Sciatic nerve (tissue), 2 donors: ENCODE measurements at places on chromosomes 7 and 10.

DNA sequence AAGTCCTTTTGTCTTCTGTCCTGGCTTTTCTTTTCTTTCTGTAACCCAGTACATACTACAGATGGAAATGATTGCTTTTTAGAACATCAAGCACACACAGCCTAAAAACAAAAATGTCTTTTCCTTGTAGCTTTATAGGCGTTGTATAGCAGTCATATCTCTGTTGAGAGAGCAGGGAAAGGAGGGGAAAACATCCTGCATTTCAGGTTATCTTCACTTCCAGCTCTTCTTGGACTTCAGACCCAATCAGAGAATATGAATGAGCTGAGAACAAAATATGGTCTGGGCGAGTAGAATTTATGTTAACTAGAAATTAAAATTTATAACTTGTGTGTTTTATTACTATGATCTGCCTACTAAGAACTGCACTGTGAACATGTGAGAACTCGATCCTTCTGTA, 14.7 kb downstream of the TMEM60 start:
- no peak for DNase-seq

GRCh38 chr7:112084520-112084971, 121.7 kb downstream of the DOCK4 start:
- DNase-seq, result no peak

GRCh38 chr10:62270020-62270419, 1.4 kb upstream of the RTKN2 start:
- no peak for DNase-seq

- no peak for DNase-seq
Observed at GRCh38 chr7:2281541-2281940, 32.7 kb downstream of the SNX8 start.

- peak; percentile 32 for DNase-seq
Observed at GRCh38 chr10:1169186-1169885, 113.2 kb downstream of the WDR37 start.

DNA sequence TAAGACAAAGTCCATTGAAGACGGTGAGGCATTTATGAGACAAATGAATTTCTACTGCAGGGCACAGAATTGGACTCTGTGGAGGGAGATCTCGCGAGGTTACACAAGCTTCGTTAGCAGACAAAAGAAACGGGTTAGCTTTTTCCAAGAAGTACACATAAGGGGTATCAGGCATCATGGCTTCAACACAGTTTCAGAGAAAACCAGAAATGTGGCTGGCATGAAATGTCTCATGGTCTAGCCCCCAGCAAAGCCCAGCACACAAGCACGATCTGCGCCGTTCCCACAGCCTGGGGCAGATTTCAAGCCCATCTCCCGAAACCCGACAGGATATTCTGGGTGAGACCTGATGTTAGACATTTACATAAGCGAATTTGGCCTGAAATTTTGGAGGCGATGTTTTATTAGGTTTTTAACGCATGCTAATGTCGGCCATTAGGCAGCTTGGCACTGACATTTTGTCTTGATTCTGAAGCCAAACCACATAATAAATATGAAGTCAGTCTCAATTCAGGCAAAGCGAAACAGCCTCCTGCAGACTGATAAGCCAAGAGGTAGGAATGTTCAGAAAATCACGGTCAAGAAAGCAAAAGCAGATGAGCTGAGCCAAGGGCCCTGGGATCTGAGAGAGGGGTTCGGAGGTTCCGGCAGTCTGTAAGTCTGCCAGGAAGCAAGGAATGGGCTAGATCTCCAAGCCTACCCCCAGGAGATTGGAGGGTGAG, 240.5 kb downstream of the PRPF18 start:
- no peak for DNase-seq

GRCh38 chr7:107469929-107470328, at the start of gene GPR22:
TSS of gene GPR22 (plus strand) at chr7:107470057. CDS start at chr7:107474061, 4,004 bp downstream.
- DNase-seq, result no peak

- DNase-seq, result no peak
Observed at GRCh38 chr10:71276873-71277272, 42.2 kb upstream of the SLC29A3 start.
